ENCODE measurements at places on chromosomes 4 and X. TPM values are rescaled to one million over a fixed set of nuclear protein-coding genes. Genes with fewer than 3 reads are reported as not detected.

DNA sequence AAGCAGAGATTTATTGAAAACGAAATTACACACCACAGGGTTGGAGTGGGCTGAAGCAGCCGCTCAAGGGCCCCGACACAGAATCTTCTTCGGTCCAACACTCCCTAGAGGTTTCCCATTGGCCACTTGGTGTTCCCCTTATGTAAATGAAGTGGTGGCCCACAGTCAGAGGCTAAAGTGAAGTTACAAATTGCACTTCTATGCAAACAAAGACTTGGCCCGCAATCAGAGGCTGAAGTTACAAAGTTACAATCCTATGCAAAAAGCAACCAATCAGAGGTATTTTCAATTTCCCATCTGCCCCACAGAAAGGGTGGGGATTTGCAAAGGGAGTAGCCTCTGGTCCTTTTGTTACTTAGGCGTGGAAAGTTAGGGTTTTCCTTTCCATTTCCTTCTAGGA lies 35.7 kb upstream of the SLC25A43 start:
- DNase-seq = no peak

DNA sequence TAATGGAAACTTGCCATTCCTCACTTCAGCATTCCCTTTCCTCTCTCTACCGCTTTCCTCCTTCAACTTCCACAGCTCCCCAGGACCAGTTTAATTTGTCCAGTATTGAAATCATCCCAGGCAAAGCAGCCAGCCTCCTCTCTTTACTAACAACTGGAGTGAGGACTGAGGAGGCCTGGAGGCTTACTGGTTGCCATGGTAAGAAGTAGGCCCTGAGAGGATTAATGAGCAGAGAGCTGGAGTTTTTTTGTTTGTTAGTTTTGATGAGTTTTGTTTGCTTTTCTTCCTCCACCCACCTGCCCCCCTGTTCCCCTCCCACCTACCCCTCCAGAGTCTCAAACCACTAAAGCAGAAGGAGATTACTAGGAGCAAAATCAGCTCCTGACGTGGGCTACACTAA lies 29.5 kb upstream of the PLP1 start:
- no peak for DNase-seq

DNA sequence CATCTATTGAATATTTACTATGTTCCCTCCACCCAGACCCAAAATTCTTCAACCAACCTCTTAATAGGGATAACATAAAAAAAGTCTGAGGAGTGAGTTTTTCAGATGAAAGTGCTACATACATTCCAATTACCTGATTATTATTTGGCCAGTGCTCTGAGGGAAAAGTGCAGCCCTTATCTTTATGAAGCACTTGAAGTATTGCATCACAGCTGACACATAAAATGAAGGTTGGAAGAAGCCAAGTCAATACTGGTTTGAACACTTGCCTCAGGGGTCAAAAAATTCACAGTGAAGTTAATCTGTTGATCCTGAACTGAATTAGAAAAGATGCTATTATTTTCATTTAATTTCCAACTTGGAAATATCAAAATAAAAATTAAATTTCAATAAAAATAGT lies 498.9 kb downstream of the INPP4B start:
- DNase-seq = no peak

The FMR1NB gene
- not detected for total RNA-seq

- DNase-seq = no peak
Measured at GRCh38 chr4:173018446-173018845, 150.2 kb upstream of the GALNT7 start.

GRCh38 chrX:103687696-103688201 lies 1.2 kb upstream of the MORF4L2 start:
- peak; percentile 77 for DNase-seq

DNA sequence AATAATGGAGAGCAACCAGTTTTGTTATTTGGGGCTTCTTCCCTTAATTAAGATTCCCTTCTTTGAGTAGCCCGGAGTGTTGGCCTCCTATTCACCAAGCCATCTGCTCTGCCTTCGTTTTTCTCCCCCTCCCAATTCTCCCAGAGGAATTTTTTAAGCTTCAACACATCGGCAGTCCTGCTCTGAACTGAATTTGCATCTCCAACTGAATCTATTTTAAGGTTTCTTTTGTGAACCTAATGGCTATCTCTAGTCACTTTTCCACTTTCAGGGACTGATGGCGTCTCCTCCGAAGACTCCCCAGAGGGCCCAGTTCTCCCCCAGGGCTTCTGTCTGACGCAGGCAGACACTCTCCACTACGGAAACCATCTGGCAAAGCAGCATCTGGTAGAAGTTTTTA lies 280.2 kb downstream of the ADGRA3 start:
- no peak for DNase-seq
